ENCODE measurements at places on chromosomes 16 and 17.

DNA sequence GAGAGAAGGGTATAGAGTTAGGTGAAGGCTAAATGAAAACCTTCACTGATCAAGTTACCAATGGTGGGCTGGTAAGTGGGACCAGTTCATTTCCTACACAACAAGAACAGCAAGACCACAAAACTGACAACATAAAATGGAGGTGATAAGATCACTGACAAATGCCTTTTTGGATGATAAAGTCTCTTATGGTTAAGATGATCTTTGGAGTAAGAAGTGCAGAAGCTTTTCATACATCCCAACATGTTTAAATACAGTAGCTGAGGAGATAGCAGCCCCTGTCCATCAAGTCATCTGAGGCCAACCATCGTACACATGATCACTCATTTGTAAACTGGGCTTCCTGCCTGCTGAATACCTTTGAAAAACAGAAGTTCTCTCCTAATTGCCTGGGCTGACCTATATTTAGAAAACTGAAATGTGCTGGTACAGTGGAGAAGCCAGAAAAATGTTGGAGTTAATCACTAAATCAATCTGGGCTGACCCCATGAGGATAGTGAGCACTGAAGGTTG lies 259.0 kb upstream of the ZFHX3 start:
- DNase-seq, result no peak

DNA sequence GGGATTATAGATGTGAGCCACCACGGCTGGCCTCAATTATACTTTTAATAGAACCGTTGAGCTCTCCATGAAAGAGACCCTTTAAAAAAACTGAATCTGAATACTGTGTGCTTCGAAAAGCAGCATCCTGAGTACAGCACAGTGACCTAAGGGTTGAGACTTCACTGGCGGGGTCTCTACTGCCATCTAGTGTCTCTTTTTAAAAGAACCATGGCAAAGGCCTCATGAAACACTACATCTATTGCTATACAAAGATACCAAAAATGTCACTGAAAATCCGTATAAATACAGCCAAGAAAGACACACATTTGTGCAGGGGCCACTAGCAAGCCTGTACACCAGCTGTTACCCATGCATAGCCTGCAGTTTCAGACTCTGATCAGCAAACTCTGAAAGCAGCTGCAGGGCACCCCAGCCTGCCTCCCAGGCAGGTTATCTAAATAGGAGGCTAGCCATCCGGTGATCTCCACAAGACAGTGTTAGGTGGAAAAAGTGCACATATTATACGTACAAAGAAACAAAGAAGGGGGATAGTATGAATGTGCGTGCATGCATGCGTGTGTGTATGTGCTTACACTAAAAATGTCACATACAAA lies 35.3 kb downstream of the NPLOC4 start:
- DNase-seq, result peak; percentile 25

- DNase-seq, result no peak
Observed at GRCh38 chr16:70746708-70747424, 54.1 kb downstream of the VAC14 start.

- DNase-seq, result no peak
Observed at GRCh38 chr17:61136296-61136695, 263.3 kb upstream of the TBX2 start.

DNA sequence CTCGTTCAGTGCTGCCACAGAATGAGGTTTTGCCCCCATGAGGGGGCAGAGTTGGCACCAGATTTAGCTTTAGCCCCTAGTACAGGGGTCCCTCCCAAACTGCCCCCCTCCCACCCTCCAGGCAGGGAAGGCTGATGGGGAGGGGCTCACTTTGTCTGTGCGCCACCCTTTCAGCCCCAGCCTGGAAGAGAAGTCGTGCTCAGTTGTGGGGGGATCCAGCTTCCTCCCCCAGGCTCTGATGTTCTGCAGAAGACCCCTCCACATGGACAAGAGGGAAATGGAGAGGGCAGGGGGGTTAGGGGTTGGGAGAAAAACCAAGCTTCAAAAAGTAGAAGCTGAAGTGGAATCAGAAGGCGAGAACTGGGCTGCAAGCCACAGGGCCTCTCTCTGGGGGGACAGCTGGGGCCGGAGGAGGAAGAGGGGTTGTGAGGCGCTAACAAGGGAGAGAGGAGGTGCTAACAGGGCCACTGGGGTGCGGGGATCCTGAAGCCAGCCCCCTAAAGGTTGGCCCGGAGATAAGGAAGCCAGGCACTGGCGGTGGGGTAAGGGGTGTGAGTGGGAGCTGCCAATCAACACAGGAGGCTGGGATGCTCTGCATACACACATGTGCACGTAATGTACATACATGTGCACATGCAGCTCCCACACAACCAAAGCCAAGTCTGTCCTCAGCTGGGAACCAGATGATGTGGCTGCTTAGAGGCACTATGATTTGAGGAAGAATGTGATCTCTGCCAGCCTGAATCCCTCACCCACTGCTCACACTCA lies 7.0 kb upstream of the TMEM92 start:
- DNase-seq, result no peak

GRCh38 chr17:29240477-29240876 lies 6.2 kb upstream of the CRYBA1 start:
- no peak for DNase-seq

DNA sequence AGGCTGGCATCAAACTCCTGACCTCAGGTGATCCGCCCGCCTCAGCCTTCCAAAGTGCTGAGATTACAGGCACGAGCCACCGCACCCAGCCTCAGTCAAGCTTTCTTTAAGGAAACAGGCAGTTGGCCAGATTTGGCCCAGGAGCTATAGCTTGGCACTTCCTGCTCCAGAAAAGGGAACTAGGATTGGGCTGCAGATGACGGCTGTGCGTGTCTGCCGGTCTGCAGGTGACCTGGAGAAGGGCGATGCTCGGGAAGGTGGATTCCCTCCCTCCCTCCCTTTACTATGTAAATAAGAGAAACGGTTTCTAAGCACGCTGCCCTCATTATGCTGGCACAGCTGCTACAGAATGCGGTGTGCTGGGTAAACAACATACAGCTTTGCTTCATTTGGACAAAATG lies 215.9 kb downstream of the RPTOR start:
- DNase-seq, result no peak

- DNase-seq, result no peak
Observed at GRCh38 chr16:56675685-56676210, 6.1 kb downstream of the MT1H start.

DNA sequence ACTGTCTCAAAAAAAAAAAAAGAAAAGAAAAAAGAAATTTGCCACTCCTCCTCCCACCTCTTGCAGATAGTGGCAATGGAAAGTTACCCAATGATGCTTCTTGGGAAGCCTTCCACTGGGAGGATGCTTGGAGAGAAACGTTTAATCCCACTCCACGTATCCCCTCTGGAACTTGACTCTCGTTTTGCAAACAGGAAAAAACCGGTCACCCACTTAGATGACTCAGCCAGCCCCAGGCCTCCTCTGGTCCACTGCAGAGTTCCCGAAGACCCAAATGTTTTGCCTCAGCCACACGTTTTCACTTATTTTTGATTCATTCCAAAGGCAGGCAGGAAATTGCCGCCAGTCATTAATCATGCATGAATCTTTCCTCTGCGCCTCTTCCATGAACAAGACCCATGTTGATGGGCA lies 9.3 kb upstream of the TNFRSF17 start:
- DNase-seq, result no peak

- peak; percentile 24 for DNase-seq
Observed at GRCh38 chr17:14300575-14301278, at the start of gene HS3ST3B1. TSS of gene HS3ST3B1 (plus strand) at chr17:14301081. CDS start at chr17:14301519, 438 bp downstream.

GRCh38 chr16:30744183-30744582 lies 4.0 kb upstream of the PHKG2 start:
- DNase-seq, result no peak

- DNase-seq, result no peak
Observed at GRCh38 chr17:606508-607250, 108.0 kb downstream of the VPS53 start.

DNA sequence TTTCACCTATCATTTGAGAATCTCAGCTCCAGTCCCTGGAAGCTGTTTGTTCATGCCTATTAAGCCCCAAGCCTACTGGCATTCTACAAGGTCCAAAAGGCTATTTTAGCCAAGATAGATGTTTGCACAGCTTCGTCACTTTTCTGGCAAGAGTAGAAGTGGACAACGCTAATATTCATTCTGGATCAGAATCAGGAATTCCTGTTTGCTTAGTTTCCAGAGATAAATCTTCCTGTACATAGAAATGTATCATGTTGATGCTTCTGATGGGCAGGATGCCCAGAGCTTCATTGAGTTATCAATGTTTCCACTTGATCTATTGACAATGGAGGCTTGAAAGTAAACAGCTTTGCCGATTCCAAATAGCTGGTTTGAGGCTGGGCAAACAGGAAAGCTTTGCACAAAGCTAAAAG lies 260.7 kb upstream of the CA10 start:
- no peak for DNase-seq

DNA sequence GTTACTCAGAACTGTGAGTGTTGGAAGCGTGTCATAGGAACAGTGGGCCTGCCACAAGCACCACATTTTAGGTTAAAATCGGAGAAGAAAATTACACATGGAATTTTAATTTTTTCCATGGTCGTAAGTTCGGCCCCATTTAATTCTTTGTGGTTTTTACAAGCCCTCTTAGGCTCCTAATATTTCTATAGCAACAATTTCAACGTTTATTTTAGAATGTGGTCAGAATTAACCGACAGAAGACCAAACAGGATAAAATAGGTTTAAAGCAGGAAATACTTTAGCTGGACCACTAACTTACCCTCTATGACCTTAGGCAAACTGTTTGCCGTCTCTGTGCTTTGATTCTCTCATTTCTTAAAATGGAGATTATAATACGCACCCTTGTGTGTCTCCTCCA lies 69.9 kb downstream of the FTO start:
- no peak for DNase-seq

DNA sequence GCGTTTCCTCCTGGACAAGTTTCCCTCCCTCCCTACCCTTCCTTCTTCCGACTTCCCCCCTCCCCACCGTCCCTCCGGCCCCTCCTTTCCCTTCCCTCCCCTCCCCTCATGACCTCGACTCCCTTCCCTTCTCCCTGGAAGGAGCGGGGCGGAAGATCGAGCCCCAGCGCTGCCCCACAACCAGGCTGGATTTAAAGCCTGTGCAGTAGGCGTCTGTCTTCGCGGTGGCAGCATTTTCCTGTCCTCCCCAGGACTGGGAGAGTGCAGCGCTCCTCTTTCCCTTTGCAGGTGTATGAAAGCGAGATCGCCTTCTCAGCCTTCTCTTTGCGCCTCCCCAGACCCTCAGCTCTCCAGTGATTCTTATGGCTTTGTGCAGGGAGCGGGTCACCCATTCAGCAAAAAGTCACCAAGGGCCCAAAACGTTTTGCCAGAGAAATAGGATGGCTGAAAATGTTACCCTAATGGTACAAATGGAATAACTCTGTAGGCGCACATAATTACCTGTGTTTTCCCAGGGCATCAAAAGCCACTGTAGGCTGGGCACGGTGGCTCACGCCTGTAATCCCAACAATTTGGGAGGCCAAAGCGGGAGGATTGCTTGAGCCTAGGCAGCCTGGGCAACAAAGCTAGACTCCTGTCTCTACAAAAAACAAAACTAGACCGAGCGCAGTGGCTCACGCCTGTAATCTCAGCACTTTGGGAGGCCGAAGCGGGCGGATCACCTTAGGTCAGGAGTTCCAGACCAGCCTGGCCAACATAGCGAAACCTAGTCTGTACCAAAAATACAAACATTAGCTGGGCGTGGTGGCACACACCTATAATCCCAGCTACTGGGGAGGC lies 40.8 kb downstream of the SLFN12L start:
- DNase-seq, result no peak

- peak; percentile 62 for DNase-seq
Observed at GRCh38 chr17:28950752-28951427, 428 bp downstream of the PHF12 start.

DNA sequence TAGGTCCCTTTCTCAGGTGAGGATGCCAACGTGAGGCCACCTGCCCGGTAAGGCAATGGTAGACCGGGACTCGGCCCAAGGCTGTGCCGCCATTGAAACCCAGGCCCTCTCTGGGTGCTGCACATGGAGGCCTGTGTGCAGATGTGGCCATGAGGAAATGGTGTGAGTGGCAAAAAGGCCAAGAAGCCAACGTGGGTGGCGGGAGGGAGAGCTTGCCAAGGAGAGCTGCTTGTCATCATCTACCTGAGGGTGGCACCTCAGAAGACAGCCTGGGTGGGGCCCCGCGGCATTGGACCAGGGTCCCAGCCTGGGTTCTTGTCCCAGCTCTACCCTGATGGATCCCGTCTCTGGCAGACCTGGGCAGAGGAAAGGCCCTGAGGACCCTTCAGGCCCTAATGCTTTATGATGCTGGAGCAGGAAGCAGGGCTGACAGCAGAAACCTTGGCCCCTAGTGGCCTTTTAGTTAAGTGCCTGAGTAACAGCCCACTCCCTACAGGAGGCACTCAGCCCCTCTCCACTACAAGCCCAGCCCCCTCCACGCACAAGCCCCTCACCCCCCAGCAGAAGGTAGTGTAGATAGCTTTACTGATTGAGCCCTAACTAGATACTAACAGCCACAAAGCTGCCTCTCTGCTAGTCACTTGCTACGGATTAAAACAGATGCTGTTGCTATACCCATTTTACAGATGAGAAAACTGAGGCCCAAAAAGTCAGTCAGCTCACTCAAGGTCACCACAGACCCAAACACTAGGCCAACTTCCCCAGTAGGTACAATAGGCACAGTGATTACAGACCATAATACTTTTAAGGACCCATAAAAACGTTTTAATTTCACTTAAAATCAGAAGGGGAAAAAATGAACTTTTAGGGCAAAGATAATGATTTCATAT lies 26.2 kb upstream of the KIFC3 start:
- DNase-seq, result no peak

- DNase-seq, result no peak
Observed at GRCh38 chr17:27821318-27821717, 21.0 kb upstream of the NOS2 start.

GRCh38 chr17:47869114-47869513 lies 18.2 kb upstream of the SP6 start:
- DNase-seq, result no peak

GRCh38 chr16:68073902-68074760 lies 11.0 kb upstream of the NFATC3 start:
- DNase-seq, result no peak

GRCh38 chr17:16906680-16907079 lies 65.2 kb downstream of the TNFRSF13B start:
- no peak for DNase-seq

DNA sequence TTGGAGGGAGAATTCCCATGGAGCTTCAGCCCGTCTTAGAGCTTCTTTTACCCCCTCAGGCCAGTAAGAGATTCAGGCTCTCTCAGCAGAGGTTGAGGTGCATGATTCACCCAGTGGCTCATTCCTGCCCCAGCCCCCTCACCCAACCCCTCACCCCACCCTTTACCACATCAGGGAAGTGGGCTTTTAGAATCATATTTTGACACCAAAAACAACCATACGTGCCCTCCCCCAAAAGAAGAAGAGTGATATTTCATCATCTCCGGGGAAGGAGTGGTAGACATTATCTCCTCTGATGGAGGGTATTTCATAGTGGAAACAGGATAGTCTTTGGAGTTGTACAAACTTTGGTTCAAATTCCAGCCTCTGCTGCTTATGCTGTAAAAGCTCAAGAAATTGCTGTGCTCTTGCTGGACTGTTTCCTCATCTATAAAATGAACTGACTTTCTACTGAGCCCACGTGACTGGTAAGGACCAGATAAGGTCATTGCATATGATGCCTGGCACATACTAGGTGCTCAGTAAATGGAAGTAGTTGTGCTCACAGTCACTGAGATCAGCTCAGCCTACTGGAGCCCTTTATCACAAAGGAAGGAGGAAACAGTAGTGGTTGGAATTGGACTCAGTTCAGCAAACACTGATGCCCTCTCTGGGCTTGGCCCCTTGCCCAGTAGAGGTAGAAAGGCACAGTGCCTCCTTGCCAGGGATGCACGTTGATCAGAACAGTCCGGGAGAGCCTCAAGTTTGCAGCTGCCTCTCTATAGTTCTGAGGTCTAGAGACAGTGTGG lies 18.3 kb upstream of the CCL5 start:
- DNase-seq, result no peak
